ENCODE measurements at places on chromosomes 4 and X.

DNA sequence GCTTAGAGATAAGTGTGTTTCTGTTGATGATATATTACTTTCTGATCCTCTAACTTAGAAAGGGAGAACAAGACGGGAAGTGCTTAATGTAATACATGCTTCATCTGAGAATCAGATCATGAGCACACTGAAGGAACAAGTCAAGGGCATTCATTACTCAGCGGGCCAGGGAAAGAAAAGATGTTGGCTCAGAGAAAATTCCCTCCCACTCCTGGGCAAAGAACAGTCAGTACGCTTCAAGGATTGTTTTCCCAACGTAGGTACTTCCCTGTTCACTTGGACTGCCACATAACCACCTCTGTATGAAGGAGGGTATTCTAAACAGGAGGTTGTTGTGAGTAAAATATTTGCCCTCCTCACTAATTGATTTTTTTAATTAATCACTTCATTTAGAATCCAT is 374.5 kb upstream of the FMR1 start:
- no peak for DNase-seq

GRCh38 chr4:39814403-39815185 is 116.7 kb downstream of the UBE2K start:
- DNase-seq = no peak

DNA sequence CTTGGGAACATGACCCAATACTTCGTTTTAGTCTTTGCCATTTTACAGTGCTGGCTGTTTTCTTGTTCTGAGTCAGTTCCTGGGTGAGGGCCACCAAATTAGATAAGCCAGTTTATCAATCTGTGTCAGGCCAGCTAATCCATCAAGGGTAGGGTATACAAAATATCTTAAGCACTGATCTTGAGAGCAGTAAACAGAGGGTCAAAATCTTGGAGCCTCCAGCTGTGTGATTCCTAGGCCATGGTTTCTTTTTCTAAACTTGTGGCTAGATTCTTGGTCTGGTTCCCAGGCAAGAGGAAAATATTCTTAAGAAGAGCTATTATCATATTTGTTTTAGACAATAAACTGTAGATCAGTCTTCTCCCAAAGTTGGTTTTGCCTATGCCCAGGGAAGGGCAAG is 1396.6 kb upstream of the PABPC4L start:
- DNase-seq = no peak

GRCh38 chr4:10111067-10111801 is 5.4 kb downstream of the WDR1 start:
- no peak for DNase-seq

GRCh38 chrX:133670383-133670782 is 255.1 kb upstream of the GPC4 start:
- peak; percentile 34 for DNase-seq

DNA sequence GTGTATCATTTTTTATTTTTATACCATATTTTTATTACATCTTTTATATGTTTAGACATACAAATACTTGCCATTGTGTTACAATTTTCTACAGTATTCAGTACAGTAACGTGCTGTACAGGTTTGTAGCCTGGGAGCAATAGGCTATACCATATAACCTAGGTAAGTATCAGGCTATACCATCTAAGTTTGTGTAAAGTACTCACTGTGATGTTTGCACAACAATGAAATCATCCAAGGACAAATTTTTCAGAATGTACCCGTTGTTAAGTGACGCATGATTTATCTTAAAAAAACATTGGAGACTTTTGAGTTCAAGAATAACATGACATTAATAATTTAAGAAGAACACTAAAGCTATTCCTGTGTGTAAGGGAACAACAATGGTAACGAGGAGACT is 96.0 kb upstream of the LEF1 start:
- no peak for DNase-seq

Data from D341Med (cell line).